GM23338 (cell line): ENCODE measurements at places on chromosomes 7 and 10.

DNA sequence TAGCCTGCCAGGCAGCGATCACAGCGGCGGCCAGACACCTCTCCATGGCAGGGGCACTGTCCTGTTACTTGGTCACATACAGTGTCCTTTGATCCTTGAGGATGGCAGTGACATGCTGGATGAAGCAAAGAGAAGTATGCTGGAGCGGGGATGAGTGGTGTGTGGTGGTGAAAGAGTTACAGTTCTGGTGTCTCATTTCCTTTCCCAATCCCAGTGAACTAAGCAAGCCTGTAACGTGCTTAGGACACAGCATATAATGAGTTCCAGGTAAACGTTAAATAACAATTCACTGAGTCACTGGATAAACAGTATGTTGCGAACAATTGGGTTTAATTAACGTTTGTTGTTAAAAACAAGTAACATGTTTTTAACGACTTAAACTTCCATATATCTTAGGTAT, 63.5 kb upstream of the LAMB1 start:
- DNase-seq, result no peak

GRCh38 chr7:106309362-106309761, 24.6 kb upstream of the NAMPT start:
- DNase-seq, result no peak

DNA sequence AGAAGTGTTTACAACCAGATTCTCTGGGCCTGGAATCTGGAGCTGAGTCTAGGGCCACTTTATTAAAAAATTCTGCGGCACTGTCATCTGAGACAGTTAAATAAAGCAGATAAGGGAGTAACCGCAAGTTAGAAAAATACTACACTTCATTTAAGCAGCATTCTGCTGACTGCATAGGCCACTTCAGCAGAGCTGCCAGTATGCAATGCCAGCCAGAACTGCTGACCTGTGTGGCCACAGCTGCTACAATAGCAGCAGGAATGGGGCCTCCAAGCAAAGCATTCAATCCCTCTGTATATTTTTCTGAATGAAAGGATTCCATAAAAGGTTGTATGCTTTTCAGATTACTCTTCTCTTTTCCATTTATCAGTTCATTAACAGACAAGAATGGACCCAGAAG, 136.0 kb downstream of the COL28A1 start:
- no peak for DNase-seq

GRCh38 chr7:28070297-28071055, 110.1 kb downstream of the JAZF1 start:
- no peak for DNase-seq

GRCh38 chr7:2613931-2614600, 17.7 kb upstream of the TTYH3 start:
- DNase-seq, result no peak

GRCh38 chr7:101362334-101363195, at the start of gene COL26A1:
TSS of gene COL26A1 (plus strand) at chr7:101362875. CDS start at chr7:101363033, 158 bp downstream.
- DNase-seq, result peak; percentile 76

GRCh38 chr7:149090397-149091195, at the start of gene ZNF786:
TSS of gene ZNF786 (minus strand) at chr7:149090718. CDS start at chr7:149090640, 78 bp downstream.
- peak; percentile 95 for DNase-seq
